Naive thymus-derived CD4-positive, alpha-beta T cell (primary cell): ENCODE measurements at places on chromosomes 5 and 9. TPM values are rescaled to one million over a fixed set of nuclear protein-coding genes. Genes with fewer than 3 reads are reported as not detected.

LHX2 gene
- total RNA-seq: not detected

TICAM2 gene
- 1.9 TPM for total RNA-seq

SLC34A1 gene
- not detected for total RNA-seq

FBLL1 gene
- total RNA-seq: 0.57 TPM

FAM153A gene
- total RNA-seq: 18.1 and 30.3 TPM in 2 replicates

PRSS3 gene
- total RNA-seq: not detected

CCNH gene
- total RNA-seq: 216 TPM

PCDHB15 gene
- total RNA-seq: not detected

AK8 gene
- 0.10 and 0.36 TPM in 2 replicates for total RNA-seq

SLC6A18 gene
- not detected for total RNA-seq

GRCh38 chr5:58543723-58544122, 39.2 kb upstream of the RAB3C start:
- DNase-seq: no peak

DNA sequence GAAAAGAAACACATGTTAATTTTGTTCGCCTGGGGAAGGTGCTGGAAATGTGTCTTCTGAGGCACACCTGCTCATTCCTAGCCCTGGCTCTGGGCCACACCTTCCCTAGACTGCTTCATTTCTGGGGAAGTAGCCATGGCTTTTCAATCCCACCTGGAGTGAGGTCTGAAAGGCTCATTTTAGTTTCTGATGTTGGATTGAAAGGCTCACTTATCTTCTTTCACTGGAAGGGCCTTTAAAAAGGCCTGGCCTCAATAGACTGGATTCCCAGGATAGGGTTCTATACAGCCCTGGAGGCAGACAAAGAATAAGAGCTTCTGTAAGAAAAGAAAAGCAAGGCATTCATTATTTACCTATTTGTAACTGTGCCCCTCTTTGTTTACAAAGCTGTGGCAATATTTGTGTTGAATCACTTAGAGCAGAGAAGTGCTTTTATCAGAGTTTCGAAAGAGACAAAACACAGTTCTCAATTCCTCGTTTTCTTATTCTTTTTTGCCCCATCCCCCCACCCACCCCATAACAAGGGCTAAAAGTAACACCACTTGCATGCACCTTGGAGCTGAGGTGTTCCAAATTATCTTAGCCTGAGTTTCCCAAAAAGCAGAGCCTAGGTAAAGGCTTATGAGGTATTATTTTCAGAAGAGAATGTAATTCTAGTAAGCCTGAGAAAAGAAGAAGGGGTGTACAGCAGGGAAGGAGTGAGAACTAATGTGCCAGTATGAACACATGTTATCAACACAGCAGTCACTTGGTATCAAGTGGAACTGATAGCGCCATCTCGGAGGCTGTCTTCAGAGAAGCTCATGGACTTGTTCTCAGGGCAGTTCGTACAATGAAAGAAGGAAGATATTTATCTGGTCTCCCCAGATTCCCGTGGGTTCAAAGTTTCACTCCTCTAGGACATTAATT, 413.1 kb downstream of the KCTD16 start:
- no peak for DNase-seq

DNA sequence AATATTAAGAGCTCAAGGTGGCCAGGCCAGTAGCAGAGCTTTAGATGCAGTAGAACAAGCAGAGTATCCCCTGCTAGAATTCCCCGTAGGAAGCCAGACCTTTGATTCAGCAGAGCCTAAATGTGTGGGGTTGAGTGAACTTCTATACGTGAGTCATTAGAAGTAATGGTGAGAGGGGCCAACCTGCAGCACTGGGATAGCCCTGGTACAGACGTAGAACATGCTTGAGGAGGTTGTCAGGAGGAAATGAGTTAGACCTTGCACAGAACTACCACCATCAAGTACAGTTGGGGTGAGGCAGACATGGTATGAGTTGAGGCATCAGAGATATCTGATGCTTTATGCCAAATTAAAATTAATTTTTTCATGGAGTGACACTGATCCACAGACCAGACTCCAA, 42.0 kb downstream of the PDCD1LG2 start:
- DNase-seq: no peak

DNA sequence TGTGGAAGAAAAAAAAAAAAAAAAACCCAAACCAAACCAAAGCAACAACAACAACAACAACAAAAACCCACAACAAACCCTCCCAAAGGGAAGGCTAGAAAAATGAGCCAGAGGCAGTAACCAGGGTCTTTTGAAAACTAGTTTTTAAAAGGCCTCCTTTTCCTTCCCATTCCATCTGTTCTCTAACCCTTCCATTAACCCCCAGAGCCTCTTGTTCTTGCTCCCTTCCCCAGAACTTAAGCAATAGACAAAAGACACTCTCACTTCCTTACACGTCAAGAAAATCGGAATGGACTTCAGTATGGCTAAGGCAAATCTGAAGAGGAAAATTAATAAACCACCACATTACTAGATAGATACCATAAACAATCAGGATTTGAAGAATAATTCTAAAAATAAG, 292.8 kb downstream of the ARL15 start:
- DNase-seq: no peak

DNA sequence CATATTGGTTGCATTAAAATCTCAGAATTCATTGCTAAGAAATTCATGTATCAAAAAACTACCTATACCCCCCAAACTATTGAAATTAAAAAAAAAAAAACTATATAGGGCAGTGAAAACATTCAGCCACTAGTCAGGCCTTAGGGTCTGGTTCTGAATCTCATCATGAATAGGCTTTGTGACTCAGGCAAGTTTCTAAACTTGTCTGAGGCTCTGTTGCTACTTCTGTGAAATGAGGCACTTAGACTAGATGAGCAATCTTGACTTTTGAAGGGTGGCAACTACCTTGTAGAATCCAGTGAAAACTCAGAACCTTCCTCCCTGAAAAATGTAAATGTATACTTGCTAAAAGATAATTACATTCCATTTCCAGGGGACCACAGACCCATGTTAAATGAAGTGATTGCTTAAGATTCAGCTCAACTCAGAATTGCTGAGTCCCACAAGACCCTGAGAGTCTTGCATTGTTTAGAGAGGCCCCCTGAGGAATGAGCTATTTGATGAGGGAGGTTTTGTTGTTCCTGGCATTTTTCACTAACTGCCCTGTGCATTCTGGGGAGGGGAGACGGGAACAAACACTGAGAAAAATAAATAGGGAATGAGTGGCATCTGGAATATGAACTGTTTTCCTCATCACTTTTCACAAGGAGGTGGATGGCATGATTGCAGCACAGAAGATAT, 29.5 kb downstream of the RAI14 start:
- no peak for DNase-seq

DNA sequence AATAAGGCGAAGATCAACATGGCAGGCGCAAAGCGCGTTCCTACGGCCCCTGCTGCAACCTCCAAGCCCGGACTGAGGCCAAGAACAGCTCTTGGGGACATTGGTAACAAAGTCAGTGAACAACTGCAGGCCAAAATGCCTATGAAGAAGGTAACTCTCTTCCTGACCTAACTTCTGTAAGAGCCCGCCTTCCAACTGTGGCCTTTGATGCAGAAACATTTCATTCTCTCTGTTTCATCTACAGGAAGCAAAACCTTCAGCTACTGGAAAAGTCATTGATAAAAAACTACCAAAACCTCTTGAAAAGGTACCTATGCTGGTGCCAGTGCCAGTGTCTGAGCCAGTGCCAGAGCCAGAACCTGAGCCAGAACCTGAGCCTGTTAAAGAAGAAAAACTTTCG, 979 bp downstream of the CCNB1 start:
- no peak for DNase-seq

DNA sequence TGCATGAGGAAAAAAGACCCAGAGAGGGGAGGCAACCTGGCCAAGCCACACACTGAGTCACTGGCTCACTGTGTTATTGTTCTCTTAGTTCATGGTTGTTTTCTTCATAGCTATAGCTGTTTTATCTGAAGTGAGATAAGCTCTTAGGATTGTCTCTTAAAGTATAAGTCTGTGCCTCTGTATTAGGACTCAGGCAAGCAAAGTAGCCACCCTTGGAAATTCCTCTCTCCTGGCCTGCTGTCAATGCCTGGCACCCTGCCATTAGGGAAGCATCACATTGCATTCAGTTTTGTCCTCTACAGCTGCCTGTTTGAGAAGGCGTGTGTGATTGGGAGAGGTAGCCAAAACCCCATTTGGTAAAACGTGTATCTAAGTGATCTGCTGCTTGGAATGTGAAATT, 147.4 kb upstream of the GLRA1 start:
- DNase-seq: no peak

DNA sequence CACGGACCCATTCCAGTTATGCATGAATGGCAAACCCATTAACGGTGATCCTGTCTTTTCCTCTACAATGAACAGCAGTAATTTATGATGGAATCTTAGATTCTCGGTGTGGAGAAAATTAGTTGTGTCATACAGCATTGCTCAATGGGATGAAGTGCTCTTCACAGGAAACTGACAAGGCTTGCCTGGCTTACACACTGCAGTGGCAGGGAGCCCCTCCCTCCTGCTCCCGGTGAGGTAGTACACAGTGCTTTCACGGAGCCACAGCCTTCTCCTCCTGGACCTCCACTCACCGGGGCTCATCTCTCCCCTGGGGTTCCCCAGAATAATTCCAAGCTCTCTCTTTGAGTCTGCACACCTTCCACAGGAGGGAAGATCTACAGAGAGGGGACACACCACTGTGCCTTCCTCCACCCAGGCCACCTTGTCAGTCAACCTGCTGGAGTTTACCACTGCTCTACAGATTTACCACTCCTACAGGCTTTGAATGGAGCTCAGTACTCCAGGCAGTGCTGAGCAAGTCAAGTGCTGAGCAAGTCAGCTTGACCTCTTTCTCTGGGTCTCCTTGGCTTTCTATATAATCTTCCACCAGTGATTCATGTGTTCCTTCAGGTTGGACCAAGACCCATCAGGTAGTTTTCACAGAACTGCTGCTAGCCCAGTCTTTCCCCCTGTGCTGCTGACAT, 59.1 kb upstream of the TBC1D2 start:
- no peak for DNase-seq

- DNase-seq: no peak
Observed at GRCh38 chr9:89077519-89077918, 86.3 kb downstream of the S1PR3 start.

DNA sequence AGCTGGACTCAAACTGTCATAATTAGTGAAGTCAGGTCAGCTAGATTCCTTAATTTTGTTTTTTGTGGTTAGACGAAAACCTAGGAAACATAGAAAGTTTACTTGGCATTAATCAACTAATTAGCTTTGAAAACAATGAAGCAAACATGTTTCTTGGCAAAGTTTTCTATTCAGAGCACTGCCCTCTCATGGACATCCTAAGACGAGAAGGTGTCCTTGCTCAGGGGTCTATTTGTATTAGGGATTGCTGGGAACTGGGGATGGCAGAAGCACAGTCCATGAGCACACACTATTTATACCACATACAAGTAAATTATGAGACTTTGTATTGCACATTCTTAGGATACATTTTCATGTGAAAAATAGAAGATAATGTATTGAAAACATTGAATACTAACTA, 49.7 kb downstream of the POC5 start:
- DNase-seq: no peak

- DNase-seq: no peak
Observed at GRCh38 chr5:88818296-88818695, 64.7 kb downstream of the MEF2C start.

GRCh38 chr5:73913971-73914370, 288.0 kb downstream of the ARHGEF28 start:
- no peak for DNase-seq

GRCh38 chr5:91178461-91178860, 204.7 kb downstream of the ARRDC3 start:
- DNase-seq: no peak

DNA sequence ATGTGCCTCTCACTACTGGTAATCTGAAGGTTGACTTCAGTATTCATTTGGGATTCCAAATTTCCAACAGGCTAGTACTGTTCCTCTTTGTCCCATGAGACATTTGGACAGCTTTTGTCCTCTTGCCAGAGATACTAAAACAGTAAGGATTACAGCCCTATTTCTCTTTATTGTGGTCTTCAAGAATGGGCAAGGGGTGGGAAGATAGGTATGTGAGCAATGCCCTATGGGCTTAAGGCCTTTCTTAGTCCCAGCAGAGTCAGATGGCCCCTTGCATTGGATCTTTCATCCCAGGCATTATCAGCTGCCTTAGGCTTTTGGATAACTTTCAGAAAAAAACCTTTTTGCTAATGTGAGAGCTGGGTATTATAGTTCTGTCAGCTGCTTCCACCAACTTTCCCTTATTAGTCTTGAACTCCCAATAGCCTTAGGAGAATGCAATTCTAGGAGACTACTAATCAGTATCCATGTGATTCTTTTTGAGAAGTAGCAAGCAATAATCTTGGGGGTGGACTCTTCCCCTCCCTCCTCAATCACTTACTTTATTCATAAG, 361.1 kb upstream of the NUDT12 start:
- no peak for DNase-seq

DNA sequence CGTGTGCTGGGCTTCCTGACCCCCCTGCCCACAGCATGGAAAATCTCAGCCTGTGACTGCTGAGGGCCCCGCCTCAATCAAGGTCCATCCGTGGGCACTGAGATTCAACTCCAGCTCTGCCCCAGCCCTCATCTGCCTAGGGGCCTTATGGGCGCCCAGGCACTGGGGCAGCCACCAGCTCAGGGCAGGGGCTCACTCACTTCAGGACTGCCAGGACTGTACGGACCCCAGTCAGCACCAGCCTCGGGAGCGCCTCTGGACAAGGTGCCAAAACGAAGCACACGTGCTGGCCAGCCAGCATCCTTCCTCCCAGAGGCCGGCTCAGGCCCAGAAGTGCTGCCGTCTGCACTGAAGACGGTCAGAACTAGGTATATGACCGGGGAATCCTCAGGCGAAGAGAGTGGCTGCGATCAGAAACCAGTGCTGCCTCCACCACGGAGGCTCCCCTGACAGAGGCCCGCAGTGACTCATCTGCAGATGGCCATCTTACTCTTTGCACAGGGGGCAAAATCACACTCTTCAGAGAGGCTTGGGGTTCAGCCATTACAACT, 19.6 kb downstream of the CLPTM1L start:
- DNase-seq: no peak

- DNase-seq: no peak
Observed at GRCh38 chr5:103587185-103587748, 24.7 kb upstream of the NUDT12 start.

DNA sequence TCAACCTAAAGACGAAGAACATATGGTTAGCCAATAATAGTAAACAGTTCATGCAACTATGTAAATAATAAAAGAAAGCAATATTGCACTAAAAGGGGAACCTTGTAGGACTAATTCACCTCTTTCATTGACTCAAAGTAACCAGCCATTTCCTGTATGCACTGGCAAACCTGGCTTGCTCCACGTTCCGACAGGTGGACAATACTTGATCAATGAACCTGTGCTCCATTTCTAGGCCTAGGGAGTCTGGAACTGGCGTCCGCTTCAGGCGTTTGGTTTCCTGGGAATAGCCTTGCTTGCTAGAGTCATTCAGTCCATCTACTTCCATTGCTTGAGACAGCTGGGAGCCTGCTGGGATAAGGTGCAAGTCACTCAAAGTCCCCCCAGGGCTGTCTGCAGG, 41.6 kb downstream of the PTAR1 start:
- DNase-seq: no peak

GRCh38 chr5:176653401-176654385, 6.4 kb downstream of the TSPAN17 start:
- no peak for DNase-seq

GRCh38 chr9:72623156-72623555, 101.7 kb downstream of the TMC1 start:
- no peak for DNase-seq

GRCh38 chr5:107542831-107543231, 127.9 kb downstream of the EFNA5 start:
- DNase-seq: no peak
